ENCODE measurements at places on chromosomes 11 and 22.
A peak's percentile ranks its signal among the peaks of the same experiment; 100 is the strongest.

- no peak for DNase-seq
These were observed 720 bp downstream of the PACS1 start for GRCh38 chr11:66070604-66071380.

GRCh38 chr11:4809246-4809645, 5.1 kb upstream of the OR52R1 start:
- DNase-seq, result no peak

DNA sequence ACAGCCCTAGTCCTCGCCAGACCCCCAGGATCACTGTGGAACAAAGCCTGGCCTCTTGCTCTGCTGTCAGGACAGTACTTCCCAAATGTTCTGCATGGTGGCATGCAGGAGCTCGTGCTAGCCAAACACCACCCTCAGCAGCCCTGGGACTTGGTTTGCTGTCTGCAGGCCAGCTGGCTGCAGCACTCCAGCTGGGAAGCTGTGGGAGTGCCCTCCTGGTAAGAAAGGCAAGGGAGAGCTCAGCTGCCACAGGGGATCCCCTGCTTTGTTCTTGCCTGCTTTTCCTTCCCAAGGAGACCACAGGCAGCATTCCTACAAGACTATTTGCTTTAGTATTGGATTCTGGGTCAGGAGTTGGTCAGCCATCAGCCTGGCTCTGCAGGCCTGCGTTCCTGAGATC, 27.9 kb downstream of the TCIRG1 start:
- DNase-seq, result no peak

DNA sequence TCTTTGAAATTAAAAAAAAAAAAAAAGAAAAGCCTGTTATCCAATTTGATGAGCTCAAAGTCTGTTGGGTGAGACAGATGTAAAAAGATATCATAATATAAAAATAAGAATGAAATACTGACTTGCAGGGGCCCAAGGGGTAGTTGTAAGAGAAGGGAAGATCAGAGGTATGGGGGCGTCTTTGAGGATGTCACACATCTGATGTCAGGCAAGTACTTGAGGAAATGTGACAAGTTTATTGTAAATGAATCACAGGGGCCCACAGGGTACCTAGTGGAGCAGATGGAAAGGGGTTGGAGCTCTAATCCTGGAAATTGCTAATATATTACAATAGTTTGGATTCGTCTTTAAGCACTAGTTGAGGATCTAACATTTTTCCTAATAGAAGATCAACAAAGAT, 131.6 kb downstream of the MAML2 start:
- no peak for DNase-seq

DNA sequence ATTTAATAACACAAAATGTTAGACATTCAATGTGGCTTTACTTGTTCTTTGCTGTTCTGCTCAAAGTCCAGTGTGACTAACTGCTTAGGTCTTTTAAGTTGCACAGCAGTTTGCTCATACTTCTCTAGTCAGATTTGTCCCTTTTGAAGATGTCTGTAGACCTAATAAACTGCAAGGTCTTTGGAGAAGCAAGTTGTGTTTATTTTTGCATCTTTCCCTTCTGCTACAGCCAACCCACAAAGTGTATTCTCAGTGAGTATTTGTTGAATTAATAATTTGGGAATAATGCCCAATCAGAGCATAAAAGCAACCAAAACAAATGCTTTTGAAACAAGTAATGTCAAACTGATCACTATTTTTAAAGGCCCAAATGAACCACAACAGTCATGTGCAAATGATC, 312.5 kb downstream of the CADM1 start:
- DNase-seq, result no peak

DNA sequence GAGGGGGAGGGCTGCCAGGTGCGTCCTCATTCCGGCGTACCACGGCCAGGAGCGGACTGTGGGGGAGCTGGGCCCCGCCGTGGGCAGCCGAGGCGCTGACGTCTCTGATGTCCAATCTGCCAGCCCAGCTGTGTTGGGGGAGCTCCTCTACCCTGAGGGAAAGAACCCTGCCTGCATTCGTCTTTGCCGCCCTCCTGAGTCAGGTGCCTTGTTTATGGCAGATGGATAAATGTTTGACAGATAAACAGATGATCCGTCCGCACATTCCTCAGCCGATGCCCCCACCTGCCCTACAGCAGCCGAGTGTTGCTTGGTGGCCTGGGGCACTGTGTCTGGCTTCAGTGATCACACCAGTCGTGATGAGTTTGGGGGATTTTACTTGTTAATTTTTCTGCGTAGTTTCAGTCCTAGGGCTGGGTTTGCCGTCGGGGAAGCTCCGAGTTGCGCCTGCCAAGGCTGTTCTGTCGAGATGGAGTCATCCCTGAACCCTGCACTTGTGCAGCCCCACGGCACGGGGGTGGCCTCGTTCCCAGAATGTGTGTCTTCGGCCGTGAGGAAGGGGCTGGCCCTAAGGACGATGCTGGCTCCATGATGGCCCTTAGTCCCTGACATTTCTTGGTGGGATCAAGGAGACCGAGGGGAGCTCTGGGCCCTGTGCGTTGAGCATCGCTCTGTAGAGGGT, 1083.9 kb downstream of the BRD1 start:
- no peak for DNase-seq

- DNase-seq, result no peak
These were observed 116.4 kb upstream of the PARVA start for GRCh38 chr11:12260731-12261521.

- DNase-seq, result no peak
These were observed 124.8 kb upstream of the CSNK2A3 start for GRCh38 chr11:11477695-11478420.

DNA sequence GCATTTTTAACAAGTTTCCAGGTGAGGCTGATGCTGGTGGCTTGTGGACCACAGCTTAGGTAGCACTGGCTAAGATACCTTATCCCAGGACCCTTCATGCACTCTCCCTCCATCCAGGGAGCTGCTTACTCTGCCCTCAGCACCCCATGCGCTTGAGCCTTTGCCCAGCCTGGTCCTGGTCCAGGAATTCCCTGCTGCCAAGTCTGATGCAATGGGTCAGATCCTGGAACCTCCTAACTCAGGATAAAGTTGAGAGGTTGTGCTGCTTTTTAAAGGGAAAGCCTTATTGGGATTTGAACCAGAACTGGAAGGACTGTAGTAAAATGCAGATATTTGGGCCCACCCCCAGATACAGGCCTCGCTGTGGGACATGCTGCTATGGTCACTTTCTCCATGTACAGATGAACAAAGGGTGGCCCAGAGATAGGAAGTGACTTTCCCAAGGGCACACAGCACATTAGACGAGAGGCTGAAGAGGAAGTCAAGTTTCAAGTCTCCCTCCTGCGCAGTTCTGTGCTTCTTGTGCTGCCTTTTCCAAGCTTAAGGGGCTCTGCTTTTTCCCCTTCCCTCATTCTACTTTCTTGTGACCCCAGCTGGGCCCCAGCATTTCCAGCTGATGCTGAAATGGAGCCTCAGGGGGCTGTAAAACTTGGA, 824 bp upstream of the LGALS12 start:
- DNase-seq, result no peak

DNA sequence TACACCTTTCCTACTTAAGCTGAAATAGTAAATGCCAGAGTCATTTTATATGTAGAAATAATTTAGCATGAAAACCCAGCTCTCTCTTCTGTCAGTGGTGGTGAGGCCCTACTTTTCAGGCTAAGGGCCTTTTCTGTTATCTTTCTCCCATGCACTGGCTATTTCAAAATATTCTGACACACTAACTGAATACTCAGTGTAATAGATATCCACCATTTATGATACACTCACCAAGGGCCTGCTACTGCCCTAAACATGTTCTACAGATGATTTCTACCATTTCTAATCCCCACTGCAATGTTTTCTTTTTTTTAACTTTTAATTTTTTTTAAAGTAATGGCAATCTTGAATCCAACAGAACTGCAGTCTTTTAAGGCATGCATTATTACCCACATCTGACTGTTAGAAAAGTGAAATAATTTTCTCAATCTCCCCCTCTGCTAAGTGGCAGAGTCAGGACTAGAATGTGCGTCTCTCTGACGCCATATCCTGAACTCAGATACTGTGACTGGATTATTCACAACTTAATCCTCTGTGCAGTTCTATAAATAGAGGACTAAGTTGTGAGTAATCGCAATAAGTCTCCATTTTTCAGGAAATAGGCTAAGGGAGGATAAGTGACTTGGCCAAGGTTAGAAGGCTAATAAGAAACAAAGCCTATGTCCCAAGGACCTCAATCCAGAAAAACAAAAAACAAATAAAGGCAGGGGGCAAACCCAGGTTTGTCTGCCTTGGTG, 44.0 kb downstream of the GRAMD1B start:
- peak; percentile 74 for DNase-seq

DNA sequence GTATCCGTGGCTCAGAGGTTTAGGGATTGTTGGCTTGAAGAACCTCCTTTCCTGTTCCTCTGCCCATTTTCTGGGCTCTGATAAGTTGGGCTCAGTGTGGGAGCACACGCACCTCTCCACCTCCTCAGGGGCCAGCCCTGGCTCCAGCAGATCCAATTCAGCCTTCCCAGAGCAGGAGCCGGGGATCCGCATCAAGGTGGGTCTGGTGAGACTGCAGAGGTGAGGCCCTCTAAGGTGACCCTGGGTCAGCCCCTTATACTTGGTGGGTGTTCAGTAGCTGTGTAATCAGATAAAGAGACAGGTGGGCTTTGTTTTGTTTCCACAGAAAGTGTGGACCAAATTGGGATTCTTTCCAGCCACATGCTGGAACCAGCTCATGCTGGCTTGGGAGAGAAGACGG, 1466.0 kb downstream of the TBC1D22A start:
- no peak for DNase-seq

GRCh38 chr11:35717043-35717442, 54.5 kb downstream of the TRIM44 start:
- no peak for DNase-seq

DNA sequence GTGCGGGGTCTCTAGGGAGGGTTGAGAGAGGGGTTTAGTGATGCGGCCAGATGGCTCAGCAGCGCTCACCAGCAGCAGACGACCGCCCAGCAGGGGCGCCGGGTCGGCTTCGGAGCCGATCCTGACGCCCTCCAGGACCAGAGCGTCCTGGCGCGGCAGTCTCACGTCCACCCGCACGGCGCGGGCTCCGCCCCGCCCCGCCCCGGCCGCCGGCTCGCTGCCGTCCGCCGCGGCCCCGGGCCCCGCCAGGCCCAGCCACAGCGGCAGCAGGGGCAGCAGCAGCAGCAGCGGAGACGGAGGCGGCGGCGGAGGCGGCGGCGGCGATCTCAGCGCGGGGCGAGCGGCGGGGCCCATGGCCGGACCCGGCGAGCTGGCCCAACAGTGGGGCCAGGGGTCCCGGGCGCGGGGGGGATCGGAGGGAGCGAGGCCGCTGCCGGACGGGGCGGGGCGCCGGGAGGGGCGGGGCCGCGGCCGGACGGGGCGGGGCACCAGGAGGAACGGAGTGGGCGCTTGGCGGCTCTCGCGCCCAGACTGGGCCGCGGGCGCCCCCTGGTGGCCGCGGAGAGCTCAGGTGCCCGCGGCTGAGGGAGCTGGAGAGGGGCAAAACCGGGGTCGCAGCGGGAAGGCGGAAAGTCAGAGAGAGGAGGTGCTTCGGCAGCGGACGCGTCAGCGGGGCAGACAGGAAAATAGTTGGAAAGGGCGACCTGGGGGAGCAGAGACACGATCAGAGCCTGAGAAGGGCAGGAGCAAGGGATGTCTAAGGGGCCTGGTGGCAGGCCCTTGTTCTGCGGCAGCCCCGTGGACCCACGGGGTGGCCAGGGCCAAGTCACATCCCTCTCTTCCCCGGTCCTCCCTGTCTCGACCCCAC, at the start of gene RNF215:
Gene RNF215, minus strand, starts transcription at position 452 of the 868 bp plus-strand sequence. Its CDS starts 98 bp downstream, at position 354.
- peak; percentile 89 for DNase-seq

GRCh38 chr11:124928942-124929665, 6.7 kb downstream of the HEPACAM start:
- DNase-seq, result no peak

- DNase-seq, result no peak
These were observed 1.8 kb downstream of the CDC42EP2 start for GRCh38 chr11:65316227-65317024.

DNA sequence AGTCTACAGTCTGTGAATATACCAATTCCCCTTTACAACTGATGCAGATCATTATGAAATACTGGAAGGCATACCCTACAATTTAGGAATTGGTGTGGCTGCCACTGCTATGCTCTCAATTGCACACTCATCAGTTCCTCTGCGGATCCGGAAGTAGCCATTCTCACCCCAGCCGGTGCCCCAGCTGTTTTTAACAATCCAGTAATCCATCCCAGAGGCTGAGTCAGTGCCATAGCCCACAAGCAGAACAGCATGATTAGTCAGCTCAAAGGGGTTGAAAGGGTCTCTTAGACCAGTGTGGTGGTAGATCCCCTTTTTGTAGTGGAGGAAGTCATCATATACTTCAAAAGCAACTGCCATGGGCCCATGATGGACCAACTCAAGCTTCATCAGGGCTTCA, 43.6 kb downstream of the CTSC start:
- DNase-seq, result no peak

- DNase-seq, result no peak
These were observed at the start of gene MCHR1 for GRCh38 chr22:40679249-40679963. Gene MCHR1, plus strand, starts transcription at chr22:40679484. Its CDS starts 169 bp downstream, at chr22:40679653.

DNA sequence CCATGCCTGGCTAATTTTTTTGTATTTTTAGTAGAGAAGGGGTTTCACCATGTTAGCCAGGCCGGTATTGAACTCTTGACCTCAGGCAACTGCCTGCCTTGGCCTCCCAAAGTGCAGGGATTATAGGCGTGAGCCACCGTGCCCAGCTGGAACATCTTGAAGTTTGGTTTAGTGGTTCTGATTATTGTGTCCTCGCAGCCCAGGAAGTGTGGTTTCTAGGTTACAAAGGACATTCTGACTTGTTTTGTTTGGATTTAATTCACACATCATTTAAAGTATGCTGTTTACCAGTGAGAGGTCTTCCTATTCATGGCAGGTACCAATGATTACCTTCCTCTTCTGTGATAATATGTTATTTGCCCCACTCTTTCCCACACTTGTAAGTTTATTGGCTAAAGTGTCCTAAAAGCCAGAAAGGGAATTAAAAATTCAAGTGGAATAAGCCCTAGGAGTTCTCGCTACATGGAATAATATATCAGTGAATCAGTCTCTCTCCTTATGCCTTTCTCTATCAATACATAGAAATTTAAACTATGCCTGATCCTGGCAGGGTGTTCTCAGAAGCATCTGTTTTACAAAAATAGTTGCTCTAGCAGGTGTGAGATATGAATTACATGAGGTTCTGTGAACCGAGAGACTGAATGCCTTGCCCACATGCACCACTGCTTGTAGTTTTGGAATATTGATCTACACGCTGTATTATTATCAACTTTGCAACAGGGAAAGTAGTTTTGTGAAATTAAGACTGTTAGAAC, 263.1 kb downstream of the DDX10 start:
- DNase-seq, result no peak

DNA sequence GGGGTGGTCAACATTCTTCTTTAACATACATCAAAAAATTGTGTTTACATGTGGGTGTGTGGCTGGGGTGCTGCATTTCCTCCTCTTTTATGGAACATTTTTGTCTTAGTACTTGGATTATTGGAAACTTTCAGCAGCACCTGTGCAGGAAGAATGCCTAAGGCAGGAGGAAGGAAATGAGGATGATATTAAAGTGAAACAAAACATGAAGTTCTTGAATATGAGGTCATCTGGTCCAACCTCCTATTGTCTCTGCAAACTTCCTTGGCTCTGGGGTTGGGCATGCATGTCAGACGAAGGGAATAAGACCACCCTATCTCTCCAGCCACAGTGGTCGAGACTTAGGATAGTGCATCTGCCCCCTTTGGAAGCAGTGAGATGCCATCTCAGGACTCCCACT, 20.6 kb upstream of the OR9Q1 start:
- no peak for DNase-seq
